ENCODE measurements at places on chromosomes 2 and 18. TPM values are rescaled to one million over a fixed set of nuclear protein-coding genes. Genes with fewer than 3 reads are reported as not detected.

Gene ALLC
- total RNA-seq = not detected

Gene KCNJ13
- total RNA-seq = not detected

Gene RMND5A
- 104 TPM for total RNA-seq

Gene PROM2
- 0.05 TPM for total RNA-seq

Gene GCKR
- not detected for total RNA-seq

Gene SNTG2
- total RNA-seq = 0.41 TPM

Gene WDFY1
- total RNA-seq = 82.0 TPM

DNA sequence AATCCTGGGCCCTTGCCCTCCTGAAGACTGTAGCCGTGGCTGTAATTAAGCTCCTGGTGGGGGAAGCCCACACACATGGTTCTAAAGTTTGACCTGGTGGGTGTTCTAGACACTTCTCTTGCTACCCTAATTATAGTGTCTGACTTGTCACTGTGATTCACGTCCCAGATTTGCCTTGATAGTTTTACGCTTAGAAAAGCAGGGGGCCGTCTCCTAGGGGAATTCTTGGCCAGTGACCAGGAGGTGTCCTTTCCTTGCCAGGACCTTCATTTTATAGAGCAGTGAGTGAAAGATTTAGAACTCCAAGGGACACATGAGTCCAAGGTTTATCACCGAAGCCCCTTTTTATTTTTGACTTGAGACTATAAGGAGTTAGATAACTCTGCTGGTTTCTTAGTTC is 9.0 kb downstream of the TMEM214 start:
- no peak for DNase-seq
- H3K27me3 ChIP-seq = no peaks in the 10 kb centered on the region
- no peak overlapping the region for H3K27ac ChIP-seq
- H3K4me1 ChIP-seq = no peaks in the 10 kb centered on the region
- no peak overlapping the region for H3K4me3 ChIP-seq

- no peak overlapping the region for H3K4me3 ChIP-seq
- DNase-seq = no peak
- H3K4me1 ChIP-seq = no peaks in the 10 kb centered on the region
Observed at GRCh38 chr2:224211181-224211480, 172.0 kb upstream of the SERPINE2 start.

GRCh38 chr18:49227441-49228165 is 232.8 kb downstream of the DYM start:
- no peak overlapping the region for H3K27ac ChIP-seq
- no peaks in the 10 kb centered on the region for H3K4me1 ChIP-seq
- no peaks in the 10 kb centered on the region for H3K36me3 ChIP-seq
- H3K27me3 ChIP-seq = no peaks in the 10 kb centered on the region

- peaks cover 19% of the 10 kb centered on the region for H3K4me1 ChIP-seq
- H3K27me3 ChIP-seq = no peaks in the 10 kb centered on the region
- DNase-seq = peak; percentile 37
- no peak overlapping the region for H3K4me3 ChIP-seq
- peaks cover 31% of the 10 kb centered on the region for H3K36me3 ChIP-seq
Observed at GRCh38 chr2:75705921-75706320, 4.8 kb downstream of the GCFC2 start.

DNA sequence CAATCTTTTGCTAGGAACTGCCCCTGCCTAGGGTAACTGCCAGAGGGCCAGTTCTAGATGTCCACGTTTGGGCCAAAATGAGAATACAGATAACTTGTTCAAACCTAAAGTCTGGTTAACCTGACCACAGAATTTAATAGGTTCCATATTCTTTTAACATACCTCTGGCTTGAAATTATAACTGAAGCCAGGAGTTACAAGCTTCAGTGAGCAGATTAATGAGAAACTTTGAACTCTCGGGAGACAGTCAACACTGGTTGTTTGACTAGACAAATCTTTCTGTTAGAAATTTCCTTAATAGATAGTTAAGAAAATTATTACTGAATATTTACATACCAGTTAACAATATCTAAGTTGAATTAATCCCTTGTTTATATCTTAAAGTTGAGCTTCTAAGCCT is 110.0 kb upstream of the KLF7 start:
- no peaks in the 10 kb centered on the region for H3K36me3 ChIP-seq
- H3K27ac ChIP-seq = no peak overlapping the region
- no peak overlapping the region for H3K4me3 ChIP-seq
- H3K4me1 ChIP-seq = no peaks in the 10 kb centered on the region

GRCh38 chr2:46263347-46263746 is 33.9 kb upstream of the EPAS1 start:
- H3K36me3 ChIP-seq = no peaks in the 10 kb centered on the region
- H3K4me3 ChIP-seq = no peak overlapping the region
- no peaks in the 10 kb centered on the region for H3K27me3 ChIP-seq
- no peak overlapping the region for H3K27ac ChIP-seq
- DNase-seq = no peak

DNA sequence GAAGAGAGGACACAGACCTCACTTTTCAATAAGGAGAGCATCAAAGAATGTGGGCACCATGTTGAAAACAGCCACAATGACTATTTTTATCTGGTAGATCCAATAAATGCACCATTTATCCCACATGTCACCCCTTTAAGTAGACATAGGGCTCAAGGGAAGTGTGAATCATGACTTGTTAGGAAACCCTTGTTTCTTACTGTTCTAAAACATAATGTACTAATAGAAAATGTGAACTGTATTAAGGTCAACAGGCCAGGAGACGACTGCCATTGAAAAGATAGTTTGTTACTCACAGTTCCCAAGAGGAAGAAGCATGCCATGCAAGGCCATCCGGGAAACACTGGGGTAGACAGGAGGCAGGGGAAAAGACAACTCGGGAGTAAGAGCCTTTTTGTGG is 137.7 kb downstream of the EN1 start:
- H3K4me3 ChIP-seq = no peak overlapping the region
- H3K4me1 ChIP-seq = no peaks in the 10 kb centered on the region
- no peak overlapping the region for H3K27ac ChIP-seq
- H3K27me3 ChIP-seq = no peaks in the 10 kb centered on the region

DNA sequence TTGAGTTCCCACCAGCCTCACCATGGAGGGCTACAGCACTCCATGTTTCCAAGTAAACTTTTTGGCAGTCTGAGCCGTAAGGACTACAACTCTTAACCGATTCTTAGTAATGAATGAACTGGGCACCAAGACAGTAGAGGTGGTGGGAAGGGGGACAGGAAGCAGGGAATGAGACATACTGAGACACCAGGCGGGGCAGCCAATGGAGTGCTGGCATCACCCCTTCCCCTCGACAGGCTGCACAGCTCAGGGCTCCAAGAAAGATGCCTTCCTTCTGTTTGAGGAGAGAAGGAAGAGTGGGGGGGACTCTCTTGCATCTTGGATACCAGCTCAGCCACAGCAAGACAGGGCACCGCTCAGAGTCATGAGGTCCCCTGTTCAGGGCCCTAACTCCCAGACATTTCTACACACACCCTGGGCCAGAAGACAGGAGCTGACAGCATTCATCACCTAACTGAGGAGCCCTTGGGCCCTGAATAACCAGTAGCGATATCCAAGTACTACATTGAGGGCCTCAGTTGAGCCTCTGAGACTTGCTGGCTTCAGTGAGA is 45.2 kb downstream of the USP34 start:
- H3K4me3 ChIP-seq = no peak overlapping the region
- no peaks in the 10 kb centered on the region for H3K4me1 ChIP-seq
- no peak for DNase-seq
- no peak overlapping the region for H3K27ac ChIP-seq
- no peaks in the 10 kb centered on the region for H3K27me3 ChIP-seq
- no peaks in the 10 kb centered on the region for H3K36me3 ChIP-seq

GRCh38 chr2:65499216-65499615 is 66.8 kb upstream of the SPRED2 start:
- no peaks in the 10 kb centered on the region for H3K4me1 ChIP-seq
- no peak overlapping the region for H3K4me3 ChIP-seq
- no peak for DNase-seq
- H3K27ac ChIP-seq = no peak overlapping the region
- no peaks in the 10 kb centered on the region for H3K36me3 ChIP-seq
- no peaks in the 10 kb centered on the region for H3K27me3 ChIP-seq

- H3K27me3 ChIP-seq = peaks cover 13% of the 10 kb centered on the region
- DNase-seq = no peak
Observed at GRCh38 chr2:45046786-45047185, 37.5 kb upstream of the SIX2 start.

DNA sequence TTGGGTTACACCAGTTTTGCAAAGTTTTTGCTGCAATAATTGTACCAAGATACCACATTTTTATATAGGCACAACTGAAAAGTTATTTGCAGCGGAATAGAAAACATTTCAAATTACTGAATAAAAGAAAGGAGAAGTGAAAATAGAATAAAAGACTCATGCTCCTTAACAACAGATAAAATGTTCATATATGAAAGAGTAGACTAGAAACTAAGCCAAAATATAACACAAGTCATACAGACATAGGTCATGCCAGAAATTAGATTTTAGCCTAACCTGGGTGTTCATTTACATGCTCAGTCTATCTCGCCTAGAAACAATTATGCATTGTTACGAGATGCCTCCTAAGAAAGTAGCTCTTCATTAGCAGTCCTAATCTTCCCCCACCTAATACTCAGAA is 16.4 kb upstream of the MAP3K20 start:
- no peaks in the 10 kb centered on the region for H3K36me3 ChIP-seq
- H3K27ac ChIP-seq = no peak overlapping the region
- no peaks in the 10 kb centered on the region for H3K27me3 ChIP-seq

DNA sequence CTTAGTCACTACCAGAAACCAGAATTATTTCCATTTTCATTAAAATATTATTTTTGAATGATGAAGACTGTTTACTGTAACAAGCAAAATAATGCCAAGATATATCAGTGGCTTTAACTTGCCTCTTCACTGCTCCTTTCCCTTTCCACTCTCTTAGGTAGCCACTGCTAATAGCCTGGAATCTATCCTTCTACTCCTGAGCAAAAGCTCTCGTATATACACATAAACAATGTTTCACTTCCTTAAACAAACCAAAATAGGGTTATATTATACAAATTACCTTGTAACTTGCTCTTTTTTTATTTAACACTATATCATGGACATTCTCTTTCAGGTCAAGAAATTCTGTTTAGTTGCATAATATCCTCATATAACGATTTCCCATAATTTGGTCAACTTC is 20.8 kb downstream of the IMMT start:
- H3K4me3 ChIP-seq = no peak overlapping the region
- no peak for DNase-seq
- peaks cover 63% of the 10 kb centered on the region for H3K36me3 ChIP-seq
- H3K27ac ChIP-seq = no peak overlapping the region
- H3K4me1 ChIP-seq = no peaks in the 10 kb centered on the region
- no peaks in the 10 kb centered on the region for H3K27me3 ChIP-seq

GRCh38 chr18:36545821-36546427 is 248.4 kb downstream of the FHOD3 start:
- no peaks in the 10 kb centered on the region for H3K36me3 ChIP-seq
- DNase-seq = no peak
- no peaks in the 10 kb centered on the region for H3K4me1 ChIP-seq
- H3K4me3 ChIP-seq = no peak overlapping the region

DNA sequence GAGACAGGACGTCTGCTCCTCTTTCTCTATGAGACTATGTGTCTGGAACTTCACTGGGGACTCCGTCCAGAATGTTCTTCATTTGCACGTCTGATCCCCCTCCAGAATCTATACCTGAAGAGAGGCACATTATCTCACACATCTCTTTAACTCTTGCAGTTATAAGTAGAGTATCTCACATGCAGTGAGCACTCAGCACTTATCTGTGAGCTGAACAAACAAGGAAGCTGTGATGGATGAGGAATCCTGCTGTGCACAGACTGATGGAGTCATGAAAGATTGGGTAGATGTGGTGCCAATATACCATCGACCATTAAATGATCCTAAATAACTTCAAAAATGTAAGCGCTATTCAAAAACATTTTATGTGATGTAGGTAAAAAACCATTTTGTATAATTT is 888.3 kb upstream of the CELF4 start:
- no peaks in the 10 kb centered on the region for H3K27me3 ChIP-seq
- no peak overlapping the region for H3K4me3 ChIP-seq
- H3K4me1 ChIP-seq = peaks cover 12% of the 10 kb centered on the region
- H3K27ac ChIP-seq = no peak overlapping the region

GRCh38 chr2:160140471-160140870 is 59.6 kb downstream of the ITGB6 start:
- H3K4me1 ChIP-seq = no peaks in the 10 kb centered on the region
- H3K27me3 ChIP-seq = no peaks in the 10 kb centered on the region
- H3K36me3 ChIP-seq = no peaks in the 10 kb centered on the region
- no peak overlapping the region for H3K27ac ChIP-seq
- no peak overlapping the region for H3K4me3 ChIP-seq

DNA sequence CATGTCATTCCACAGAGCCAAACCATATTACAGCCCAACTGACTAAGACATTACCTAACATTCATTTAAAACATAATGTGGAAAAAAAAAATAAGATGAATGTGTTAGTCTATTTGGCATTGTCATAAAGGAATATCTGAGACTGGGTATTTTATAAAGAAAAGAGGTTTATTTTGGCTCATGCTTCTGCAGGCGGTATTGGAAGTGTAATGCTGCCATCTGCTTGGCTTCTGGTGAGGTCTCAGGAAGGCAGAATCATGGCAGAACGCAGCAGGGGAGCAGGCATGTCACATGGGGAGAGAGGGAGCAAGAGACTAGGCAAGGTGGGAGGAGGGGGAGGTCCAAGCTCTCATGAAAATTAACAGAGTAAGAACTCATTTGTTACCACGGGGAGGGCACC is 504.8 kb upstream of the LRATD1 start:
- no peak overlapping the region for H3K4me3 ChIP-seq
- H3K27me3 ChIP-seq = no peaks in the 10 kb centered on the region
- H3K4me1 ChIP-seq = no peaks in the 10 kb centered on the region

DNA sequence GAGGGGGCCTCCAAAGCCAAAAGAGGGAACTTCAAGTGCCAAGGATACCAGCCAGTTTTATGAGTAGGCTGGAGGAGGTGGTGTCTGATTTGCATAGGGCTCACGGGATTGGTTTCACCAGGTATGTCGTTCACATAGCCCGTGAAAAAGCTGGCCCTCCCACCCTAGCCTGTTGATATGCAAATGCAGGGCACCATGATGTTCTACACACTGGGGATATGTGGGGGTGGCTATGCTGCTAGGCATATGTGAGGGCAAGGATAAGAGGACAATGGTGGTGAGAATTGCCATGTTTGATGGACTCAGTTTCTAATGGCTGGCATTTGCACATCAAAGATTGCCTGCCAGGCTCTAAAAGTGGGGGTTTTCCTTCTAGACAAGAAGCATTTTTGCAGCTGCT is 378.6 kb downstream of the DPP10 start:
- H3K4me3 ChIP-seq = no peak overlapping the region
- H3K36me3 ChIP-seq = no peaks in the 10 kb centered on the region
- H3K4me1 ChIP-seq = no peaks in the 10 kb centered on the region
- no peaks in the 10 kb centered on the region for H3K27me3 ChIP-seq
- no peak for DNase-seq

- no peak overlapping the region for H3K4me3 ChIP-seq
- DNase-seq = no peak
- H3K4me1 ChIP-seq = no peaks in the 10 kb centered on the region
- no peaks in the 10 kb centered on the region for H3K27me3 ChIP-seq
Observed at GRCh38 chr18:14179306-14179705, 47.1 kb upstream of the ZNF519 start.

- H3K36me3 ChIP-seq = no peaks in the 10 kb centered on the region
- H3K4me1 ChIP-seq = no peaks in the 10 kb centered on the region
- H3K27me3 ChIP-seq = no peaks in the 10 kb centered on the region
- no peak overlapping the region for H3K27ac ChIP-seq
- H3K4me3 ChIP-seq = no peak overlapping the region
- no peak for DNase-seq
Observed at GRCh38 chr18:24860978-24861680, 400.7 kb downstream of the HRH4 start.

- H3K36me3 ChIP-seq = no peaks in the 10 kb centered on the region
- DNase-seq = no peak
- no peaks in the 10 kb centered on the region for H3K4me1 ChIP-seq
- no peak overlapping the region for H3K27ac ChIP-seq
- H3K4me3 ChIP-seq = no peak overlapping the region
Observed at GRCh38 chr2:220877491-220877890, 694.6 kb downstream of the EPHA4 start.

Data from SJCRH30 (cell line).